Memory B cell (primary cell): ENCODE measurements at places on chromosomes 12 and 14.

DNA sequence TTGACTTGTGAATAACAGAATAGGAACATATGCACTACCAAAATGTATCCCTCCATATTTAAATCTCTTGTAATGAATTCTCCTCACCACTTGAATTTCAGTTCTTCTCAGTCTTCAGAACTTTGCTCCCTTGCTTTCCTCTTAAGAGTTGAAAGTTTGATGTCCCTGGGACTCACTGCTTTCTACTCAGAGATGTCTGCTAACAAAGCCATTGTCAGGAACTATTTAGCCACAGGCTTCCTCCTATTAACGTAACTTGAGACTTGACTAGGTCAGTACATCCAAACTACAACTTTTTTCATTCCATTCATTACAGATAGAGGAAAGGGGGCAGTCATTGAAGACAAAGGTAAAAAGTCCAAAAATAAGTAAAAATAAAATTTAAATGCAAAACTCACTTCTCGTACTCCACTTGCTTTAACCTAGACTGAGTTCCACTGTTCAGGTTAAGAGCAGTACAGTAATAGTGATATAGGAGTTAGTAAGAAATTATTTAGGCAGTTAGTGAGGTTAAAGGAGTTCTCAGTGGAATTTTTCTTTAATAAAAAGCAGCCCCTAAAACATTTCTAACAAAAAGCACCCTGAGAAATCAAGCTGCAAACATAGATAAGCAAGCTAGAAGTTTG lies 364.2 kb downstream of the SOX5 start:
- no peak for DNase-seq

GRCh38 chr12:128519426-128519825 lies 252.5 kb downstream of the TMEM132C start:
- no peak for DNase-seq

GRCh38 chr14:53019406-53019805 lies 68.6 kb upstream of the FERMT2 start:
- DNase-seq: no peak

DNA sequence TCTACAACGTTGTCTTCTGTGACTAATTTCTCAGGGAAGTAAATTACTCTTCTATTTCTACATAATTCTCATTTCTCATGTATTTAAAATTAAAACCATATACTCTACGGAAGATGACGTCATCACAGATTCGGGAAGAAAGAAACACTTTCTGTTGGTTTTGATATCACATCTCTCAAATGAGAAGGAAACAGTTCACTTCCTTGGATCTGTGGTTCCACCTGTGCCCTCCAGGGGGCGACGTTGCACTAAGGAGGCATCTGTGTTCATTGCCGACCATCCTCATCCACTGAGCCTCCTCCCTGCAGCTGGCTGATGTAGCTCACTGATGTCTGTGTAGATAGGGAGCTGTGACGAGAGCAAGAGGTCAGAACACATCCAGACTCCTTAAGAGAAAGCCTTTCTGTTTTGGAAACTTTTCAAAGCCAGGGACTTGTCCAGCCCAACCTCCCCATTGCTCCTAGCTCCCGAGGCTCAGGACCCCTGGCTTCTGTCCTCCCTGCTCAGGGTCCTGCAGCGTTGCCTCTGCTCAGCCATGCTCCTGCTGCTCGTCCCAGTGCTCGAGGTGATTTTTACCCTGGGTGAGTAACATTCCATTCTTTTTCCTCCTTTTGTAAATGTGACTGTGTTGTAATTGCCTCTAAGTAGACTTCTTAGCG lies 172.7 kb upstream of the OR4E1 start:
- DNase-seq: peak; percentile 18

GRCh38 chr14:96808619-96809406 lies 11.6 kb downstream of the VRK1 start:
- DNase-seq: no peak

- DNase-seq: no peak
These were observed 1.8 kb downstream of the CPNE8 start for GRCh38 chr12:38903596-38903995.

GRCh38 chr12:55610598-55610997 lies 26.1 kb upstream of the OR10P1 start:
- DNase-seq: no peak

GRCh38 chr14:24425704-24426103 lies 3.8 kb downstream of the CBLN3 start:
- DNase-seq: no peak

GRCh38 chr12:5003025-5003666 lies 40.5 kb upstream of the KCNA5 start:
- DNase-seq: peak; percentile 46

DNA sequence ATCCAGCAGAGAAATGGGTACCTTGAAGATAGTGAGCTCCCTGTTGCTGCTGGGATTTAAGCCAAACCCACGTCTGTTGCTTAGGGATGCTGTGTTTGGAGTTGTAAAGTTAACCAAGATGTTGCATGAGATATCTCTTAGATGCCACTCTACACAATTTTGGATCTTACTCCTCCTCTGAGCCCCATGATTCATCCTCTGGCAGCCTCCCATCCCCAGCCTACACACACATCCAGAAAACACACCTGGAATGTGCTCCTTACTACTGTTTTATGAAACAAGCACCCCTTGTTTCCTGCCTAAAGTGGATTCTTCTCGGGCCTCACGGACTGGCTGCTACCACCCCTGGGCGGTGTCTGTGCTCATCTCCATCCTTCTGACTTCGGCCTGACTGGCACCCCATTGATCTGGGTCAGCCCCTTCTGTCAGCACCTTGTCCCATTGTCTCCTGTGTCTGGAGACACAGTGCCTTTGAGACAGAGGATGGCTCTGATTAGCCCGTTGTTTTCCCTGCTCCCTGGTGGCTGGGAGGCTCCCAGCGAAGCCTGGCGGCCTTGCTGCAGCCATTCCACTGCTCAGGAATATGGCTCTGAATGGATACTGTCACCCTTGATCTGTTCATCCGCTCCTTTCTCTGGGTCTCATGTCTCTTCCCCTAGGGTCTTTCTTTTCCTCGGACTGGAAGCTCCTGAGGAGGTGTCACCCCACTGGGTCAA lies 24.3 kb downstream of the TSPAN9 start:
- no peak for DNase-seq

- no peak for DNase-seq
These were observed 44.5 kb downstream of the PSMA6 start for GRCh38 chr14:35336494-35337268.
